ENCODE measurements at places on chromosomes 12 and 14.
A peak's percentile ranks its signal among the peaks of the same experiment; 100 is the strongest.

- H3K4me1 ChIP-seq, result no peaks in the 10 kb centered on the region
- no peak overlapping the region for H3K4me3 ChIP-seq
- H3K27me3 ChIP-seq, result no peaks in the 10 kb centered on the region
- no peaks in the 10 kb centered on the region for H3K36me3 ChIP-seq
Measured at GRCh38 chr12:46459861-46460545, 87.4 kb upstream of the SLC38A2 start.

DNA sequence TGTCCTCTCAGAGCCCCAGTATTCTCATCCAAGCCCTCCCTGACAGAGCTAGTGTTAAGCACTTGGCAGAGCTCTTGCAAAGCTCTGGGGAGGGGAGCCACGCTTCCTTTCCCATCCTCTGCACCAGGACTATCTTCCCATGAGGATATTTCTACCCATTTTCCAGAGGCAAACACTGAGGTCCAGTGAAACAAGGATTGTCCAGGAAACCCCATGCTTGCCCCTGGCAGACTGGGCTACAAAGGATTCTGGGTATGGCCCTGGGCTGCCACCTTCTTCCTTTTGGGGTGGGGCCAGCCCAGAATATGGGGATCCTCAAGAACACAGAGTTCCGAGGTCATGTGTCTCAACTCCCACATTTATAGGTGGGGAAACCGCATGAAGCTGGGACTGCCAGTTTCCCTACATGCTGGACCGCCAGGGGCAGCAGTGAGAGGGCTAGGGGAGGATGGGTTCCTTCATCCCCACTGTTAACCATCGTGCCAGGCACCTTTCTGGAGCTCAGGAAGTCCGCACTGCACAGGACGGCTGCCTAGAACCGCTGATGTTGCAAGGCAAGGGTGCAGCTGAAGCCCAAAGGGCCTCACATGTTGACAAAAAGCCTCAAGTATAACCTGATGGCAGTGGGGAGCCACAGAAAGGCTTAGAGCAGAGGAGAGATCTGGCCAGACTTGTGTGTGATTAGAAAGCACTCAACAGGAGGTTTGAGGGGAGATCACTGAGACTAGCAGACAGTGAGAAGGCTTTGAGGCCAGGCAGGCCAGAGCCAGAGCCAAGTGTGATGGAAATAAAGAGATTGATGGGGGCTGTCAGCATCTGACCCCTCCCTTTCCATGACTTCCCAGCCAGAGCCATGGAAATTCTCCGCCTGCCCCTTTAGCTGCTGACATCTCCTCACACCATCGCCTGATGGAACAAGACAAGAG, 5.5 kb upstream of the CCDC85C start:
- no peak for DNase-seq
- H3K4me1 ChIP-seq, result peaks cover 11% of the 10 kb centered on the region
- H3K27ac ChIP-seq, result no peak overlapping the region
- H3K4me3 ChIP-seq, result no peak overlapping the region
- H3K27me3 ChIP-seq, result no peaks in the 10 kb centered on the region
- no peaks in the 10 kb centered on the region for H3K36me3 ChIP-seq

GRCh38 chr14:103058164-103059055, 1.1 kb upstream of the CDC42BPB start:
- no peak overlapping the region for H3K27ac ChIP-seq
- no peaks in the 10 kb centered on the region for H3K27me3 ChIP-seq
- DNase-seq, result no peak
- H3K4me3 ChIP-seq, result peak overlapping the region; percentile 98
- peaks cover 2% of the 10 kb centered on the region for H3K4me1 ChIP-seq

DNA sequence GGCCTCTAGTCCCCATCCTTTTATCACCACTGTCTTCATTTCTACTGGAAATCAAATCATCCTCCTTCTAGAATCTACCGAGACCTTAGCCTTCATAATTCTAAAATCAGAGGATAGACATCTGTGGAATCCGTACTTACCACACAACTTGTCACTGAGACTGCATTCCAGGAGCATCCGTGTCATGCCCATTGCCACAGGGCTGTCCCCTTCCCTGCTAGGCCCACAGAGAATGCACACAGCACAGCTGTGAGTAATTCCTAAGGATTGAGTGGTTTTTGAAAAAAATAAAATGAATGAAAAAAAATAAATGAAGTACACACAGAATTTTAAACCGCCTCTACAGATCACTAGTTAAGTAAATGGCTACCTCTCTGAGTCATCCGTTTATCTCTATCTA, 21.0 kb upstream of the MAGOHB start:
- no peak for DNase-seq
- no peaks in the 10 kb centered on the region for H3K4me1 ChIP-seq
- no peaks in the 10 kb centered on the region for H3K36me3 ChIP-seq
- no peak overlapping the region for H3K27ac ChIP-seq

GRCh38 chr12:100951756-100952155, 157.2 kb downstream of the ANO4 start:
- no peak for DNase-seq
- no peaks in the 10 kb centered on the region for H3K27me3 ChIP-seq
- no peak overlapping the region for H3K27ac ChIP-seq
- H3K4me3 ChIP-seq, result no peak overlapping the region

DNA sequence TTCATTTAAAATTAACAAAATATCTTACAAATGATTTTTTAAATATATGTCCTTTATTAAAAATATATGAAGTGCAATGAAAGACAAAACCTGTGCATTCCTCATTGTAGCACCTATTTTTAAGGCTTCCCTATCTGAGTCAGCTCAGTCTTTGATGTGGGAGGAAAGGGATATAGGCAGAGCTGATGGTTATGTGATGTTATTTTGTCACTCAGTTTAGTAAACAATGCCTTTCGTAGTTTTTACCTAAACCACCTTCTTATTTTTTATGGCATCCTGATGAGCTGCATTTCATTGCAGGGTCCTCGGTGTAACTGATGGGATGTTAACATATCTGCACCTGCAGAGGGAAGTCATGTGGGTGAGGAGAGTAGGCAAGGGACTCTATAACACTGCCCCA, 58.9 kb upstream of the FRMD6 start:
- no peak overlapping the region for H3K27ac ChIP-seq
- H3K27me3 ChIP-seq, result no peaks in the 10 kb centered on the region
- no peaks in the 10 kb centered on the region for H3K36me3 ChIP-seq

DNA sequence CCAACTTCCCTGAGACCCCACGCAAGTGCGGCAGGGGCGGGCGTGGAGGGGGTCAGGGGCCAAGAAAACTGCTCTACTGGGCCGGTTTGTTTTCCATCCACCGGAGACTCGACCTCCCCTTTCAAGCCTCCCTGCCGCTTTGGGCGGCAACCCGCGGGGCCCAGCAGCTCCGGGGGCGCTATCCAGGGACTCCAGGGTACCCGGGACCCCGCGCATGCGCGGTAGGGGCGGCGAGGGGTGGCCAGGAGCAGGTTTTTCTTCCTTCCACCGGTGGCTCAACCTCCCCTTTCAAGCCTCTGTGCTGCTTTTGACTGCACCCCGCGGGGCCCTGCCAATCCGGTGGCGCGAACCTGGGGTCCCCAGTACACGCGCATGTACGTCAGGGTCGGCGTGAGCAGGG, 323.5 kb downstream of the ALG10 start:
- no peak for DNase-seq
- no peaks in the 10 kb centered on the region for H3K36me3 ChIP-seq

GRCh38 chr14:84403585-84403984, 1126.4 kb upstream of the FLRT2 start:
- DNase-seq, result peak; percentile 65
- no peaks in the 10 kb centered on the region for H3K27me3 ChIP-seq
- H3K4me3 ChIP-seq, result no peak overlapping the region
- no peaks in the 10 kb centered on the region for H3K36me3 ChIP-seq
- peak overlapping the region; percentile 86 for H3K27ac ChIP-seq

- DNase-seq, result no peak
- H3K27ac ChIP-seq, result no peak overlapping the region
- H3K4me3 ChIP-seq, result no peak overlapping the region
- no peaks in the 10 kb centered on the region for H3K27me3 ChIP-seq
- no peaks in the 10 kb centered on the region for H3K36me3 ChIP-seq
- H3K4me1 ChIP-seq, result no peaks in the 10 kb centered on the region
Measured at GRCh38 chr12:104942075-104942474, 16.0 kb downstream of the SLC41A2 start.

- H3K27ac ChIP-seq, result no peak overlapping the region
- H3K27me3 ChIP-seq, result no peaks in the 10 kb centered on the region
- peaks cover 5% of the 10 kb centered on the region for H3K4me1 ChIP-seq
- no peak for DNase-seq
Measured at GRCh38 chr14:80393766-80394165, 182.5 kb upstream of the DIO2 start.

GRCh38 chr12:6777386-6777785, 5.1 kb downstream of the LAG3 start:
- H3K27me3 ChIP-seq, result no peaks in the 10 kb centered on the region
- peaks cover 27% of the 10 kb centered on the region for H3K4me1 ChIP-seq
- DNase-seq, result no peak
- H3K36me3 ChIP-seq, result peaks cover 43% of the 10 kb centered on the region

GRCh38 chr12:50265770-50266524, 17.4 kb downstream of the LIMA1 start:
- no peaks in the 10 kb centered on the region for H3K4me1 ChIP-seq
- H3K27me3 ChIP-seq, result no peaks in the 10 kb centered on the region
- no peaks in the 10 kb centered on the region for H3K36me3 ChIP-seq
- no peak overlapping the region for H3K27ac ChIP-seq
- no peak for DNase-seq
- H3K4me3 ChIP-seq, result no peak overlapping the region

DNA sequence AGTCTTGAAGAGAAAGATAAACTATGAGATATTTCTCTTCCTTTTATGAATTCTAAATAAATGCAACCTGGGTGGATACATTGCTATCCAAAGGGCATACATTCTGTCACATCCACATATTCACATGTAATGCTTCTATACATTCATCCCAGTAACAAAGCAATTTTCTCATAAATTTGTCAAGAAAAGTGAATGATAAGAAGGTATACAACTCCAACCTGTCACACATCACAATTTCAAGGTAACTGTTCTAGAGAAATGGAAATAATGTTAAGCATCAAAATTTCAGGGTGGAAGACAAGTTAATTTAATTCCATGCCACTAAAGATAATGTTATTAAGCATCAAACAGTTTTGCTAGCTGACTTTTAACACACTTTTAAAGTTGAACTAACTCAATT, 212.9 kb downstream of the SYT10 start:
- no peaks in the 10 kb centered on the region for H3K36me3 ChIP-seq
- H3K4me3 ChIP-seq, result no peak overlapping the region
- H3K4me1 ChIP-seq, result no peaks in the 10 kb centered on the region

GRCh38 chr12:94710933-94711332, 60.6 kb upstream of the TMCC3 start:
- H3K36me3 ChIP-seq, result no peaks in the 10 kb centered on the region
- no peaks in the 10 kb centered on the region for H3K27me3 ChIP-seq
- H3K27ac ChIP-seq, result no peak overlapping the region
- peaks cover 2% of the 10 kb centered on the region for H3K4me1 ChIP-seq

DNA sequence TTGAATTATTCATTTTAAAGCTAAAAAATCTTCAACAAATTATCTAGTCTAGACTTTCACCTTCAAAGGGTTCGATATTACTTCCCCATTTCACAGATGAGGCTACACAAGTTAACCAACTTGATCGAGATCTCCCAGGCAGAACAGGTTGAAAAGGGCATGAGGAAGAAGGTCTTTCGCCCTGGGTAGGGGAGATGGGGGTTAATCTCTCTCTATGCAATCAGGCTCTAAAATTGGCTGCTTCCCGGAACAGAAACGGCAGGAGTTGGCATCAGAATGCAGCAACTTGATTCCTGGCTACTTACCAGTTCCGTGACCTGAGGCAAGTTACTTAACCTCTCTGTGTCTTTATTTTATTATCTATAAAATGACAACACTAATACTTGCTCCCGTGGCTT, 2.4 kb upstream of the CISTR start:
- peaks cover 16% of the 10 kb centered on the region for H3K4me1 ChIP-seq
- no peak overlapping the region for H3K27ac ChIP-seq
- no peak overlapping the region for H3K4me3 ChIP-seq

- DNase-seq, result no peak
- H3K4me1 ChIP-seq, result no peaks in the 10 kb centered on the region
- no peaks in the 10 kb centered on the region for H3K36me3 ChIP-seq
- no peak overlapping the region for H3K4me3 ChIP-seq
- no peak overlapping the region for H3K27ac ChIP-seq
Measured at GRCh38 chr12:65640489-65640901, 183.8 kb upstream of the HMGA2 start.

GRCh38 chr12:107385509-107385908, 292.2 kb upstream of the CRY1 start:
- no peak overlapping the region for H3K4me3 ChIP-seq
- no peaks in the 10 kb centered on the region for H3K27me3 ChIP-seq
- H3K4me1 ChIP-seq, result no peaks in the 10 kb centered on the region
- no peak overlapping the region for H3K27ac ChIP-seq
- no peak for DNase-seq
- H3K36me3 ChIP-seq, result no peaks in the 10 kb centered on the region

DNA sequence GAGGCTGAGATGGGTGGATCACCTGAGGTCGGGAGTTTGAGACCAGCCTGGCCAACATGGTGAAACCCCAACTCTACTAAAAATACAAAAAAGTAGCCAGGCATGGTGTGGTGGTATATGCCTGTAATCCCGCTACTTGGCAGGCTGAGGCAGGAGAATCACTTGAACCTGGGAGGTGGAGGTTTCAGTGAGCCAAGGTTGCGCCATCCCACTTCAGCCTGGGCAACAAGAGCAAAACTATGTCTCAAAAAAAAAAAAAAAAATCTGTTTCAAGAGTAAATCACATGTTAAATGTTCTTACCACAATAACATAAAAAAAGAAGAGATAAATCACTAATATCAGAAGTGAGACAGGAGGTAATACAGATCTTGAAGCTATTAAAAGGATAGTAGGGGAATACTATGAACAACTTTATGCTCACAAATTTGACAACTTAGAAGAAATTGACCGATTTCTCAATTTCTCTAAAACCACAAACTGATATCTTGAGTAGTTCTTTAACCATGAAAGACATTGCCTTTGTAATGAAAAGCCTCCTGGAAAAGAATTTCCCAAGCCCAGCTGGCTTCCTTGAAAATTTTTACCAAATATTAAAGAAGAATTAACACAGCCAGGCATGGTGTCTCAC, 37.7 kb downstream of the TAOK3 start:
- no peak for DNase-seq
- H3K4me1 ChIP-seq, result no peaks in the 10 kb centered on the region
- no peaks in the 10 kb centered on the region for H3K27me3 ChIP-seq
- no peak overlapping the region for H3K4me3 ChIP-seq

DNA sequence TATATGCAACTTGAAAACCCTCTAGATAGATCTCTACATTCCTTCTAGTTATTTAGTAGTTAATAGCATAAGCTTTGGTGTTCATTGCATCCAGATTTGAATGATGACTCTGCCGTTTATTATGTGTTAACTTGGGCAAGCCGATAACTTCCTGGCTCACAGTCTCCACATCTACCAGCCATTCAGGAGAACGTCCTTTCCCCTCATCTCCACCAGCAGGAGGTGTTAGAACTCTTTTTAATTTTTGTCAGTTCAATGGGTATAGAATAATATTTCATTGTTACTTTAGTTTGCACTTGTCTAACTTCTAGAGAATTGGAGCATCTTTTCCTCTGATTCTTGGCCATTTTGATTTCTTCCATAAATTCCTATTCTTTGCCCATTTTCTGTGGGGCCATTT, 30.0 kb upstream of the WSCD2 start:
- no peaks in the 10 kb centered on the region for H3K4me1 ChIP-seq
- no peaks in the 10 kb centered on the region for H3K36me3 ChIP-seq
- DNase-seq, result no peak
- H3K27ac ChIP-seq, result no peak overlapping the region

GRCh38 chr12:89663577-89664357, 44.9 kb downstream of the ATP2B1 start:
- H3K27me3 ChIP-seq, result no peaks in the 10 kb centered on the region
- H3K27ac ChIP-seq, result no peak overlapping the region
- H3K36me3 ChIP-seq, result no peaks in the 10 kb centered on the region

All from neuronal stem cell (in vitro differentiated cells).